Right kidney (tissue), 9 donors: ENCODE measurements at places on chromosomes 2 and 18.
A peak's percentile ranks its signal among the peaks of the same experiment; 100 is the strongest.

- DNase-seq = no peak
Observed at GRCh38 chr2:196591621-196592022, 47.9 kb upstream of the CCDC150 start.

- DNase-seq = no peak
Observed at GRCh38 chr2:10867692-10868420, 43.9 kb upstream of the KCNF1 start.

- DNase-seq = no peak
Observed at GRCh38 chr2:150174971-150175421, 312.5 kb downstream of the RND3 start.

DNA sequence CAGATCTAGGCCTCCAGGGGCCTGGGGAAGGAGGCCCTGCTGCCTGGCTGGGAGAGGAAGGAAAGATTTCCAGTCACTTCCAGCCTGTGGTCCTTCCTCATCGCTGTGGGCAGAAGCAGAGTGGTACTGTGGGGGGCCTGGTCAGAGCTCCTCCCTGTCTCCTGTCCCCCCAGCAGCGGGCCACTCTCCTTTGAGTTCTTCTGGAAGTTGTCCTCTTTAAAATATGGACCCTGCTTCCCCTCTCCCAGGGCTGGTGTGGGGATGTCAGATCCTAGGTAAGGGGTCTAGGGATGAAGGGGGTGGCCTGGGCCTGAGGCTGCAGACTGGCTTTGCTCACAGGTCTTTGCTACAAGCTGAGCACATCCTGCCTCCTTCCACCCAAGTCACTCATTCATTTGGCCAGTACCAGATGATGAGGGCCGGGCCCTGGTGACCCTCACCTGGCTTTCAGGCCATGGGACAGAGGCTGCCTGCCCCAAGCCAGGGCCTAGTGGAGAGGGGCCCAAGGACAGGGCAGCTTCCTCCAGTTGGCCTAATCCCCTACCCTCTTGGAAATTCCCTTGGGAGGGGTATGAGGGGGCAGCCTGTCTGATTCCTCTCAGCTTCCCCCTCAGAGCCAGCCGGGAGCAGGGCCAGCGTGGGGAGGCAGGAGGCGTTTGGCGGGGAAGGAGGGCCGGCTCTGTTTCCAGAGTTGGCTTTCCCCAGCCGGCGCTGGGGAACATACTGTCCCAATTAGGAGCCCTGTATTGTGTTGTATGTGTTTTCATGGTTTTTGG, 231.9 kb downstream of the DYSF start:
- DNase-seq = no peak

DNA sequence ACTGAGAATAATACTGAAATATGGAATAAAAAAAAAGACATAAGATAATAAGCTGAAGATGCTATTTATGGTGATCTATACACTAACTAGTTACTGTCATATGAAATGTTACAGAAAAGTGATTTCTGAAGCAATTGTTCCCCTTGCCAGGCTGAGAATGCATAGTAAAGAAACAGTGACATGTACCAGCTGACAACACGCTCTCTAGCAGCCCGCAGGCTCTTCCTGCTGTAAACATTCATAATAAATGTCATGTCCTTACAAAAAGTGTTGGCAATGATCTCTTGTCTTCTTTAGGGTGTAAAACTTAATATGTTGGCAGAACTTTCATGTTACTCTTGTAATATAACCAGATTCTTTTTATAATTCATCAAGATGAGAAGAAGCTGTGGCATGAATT, 1171.3 kb downstream of the DSC3 start:
- DNase-seq = no peak

GRCh38 chr2:216700781-216701180, 5.4 kb upstream of the IGFBP5 start:
- DNase-seq = no peak

- no peak for DNase-seq
Observed at GRCh38 chr2:178317811-178318210, 123.5 kb downstream of the OSBPL6 start.

DNA sequence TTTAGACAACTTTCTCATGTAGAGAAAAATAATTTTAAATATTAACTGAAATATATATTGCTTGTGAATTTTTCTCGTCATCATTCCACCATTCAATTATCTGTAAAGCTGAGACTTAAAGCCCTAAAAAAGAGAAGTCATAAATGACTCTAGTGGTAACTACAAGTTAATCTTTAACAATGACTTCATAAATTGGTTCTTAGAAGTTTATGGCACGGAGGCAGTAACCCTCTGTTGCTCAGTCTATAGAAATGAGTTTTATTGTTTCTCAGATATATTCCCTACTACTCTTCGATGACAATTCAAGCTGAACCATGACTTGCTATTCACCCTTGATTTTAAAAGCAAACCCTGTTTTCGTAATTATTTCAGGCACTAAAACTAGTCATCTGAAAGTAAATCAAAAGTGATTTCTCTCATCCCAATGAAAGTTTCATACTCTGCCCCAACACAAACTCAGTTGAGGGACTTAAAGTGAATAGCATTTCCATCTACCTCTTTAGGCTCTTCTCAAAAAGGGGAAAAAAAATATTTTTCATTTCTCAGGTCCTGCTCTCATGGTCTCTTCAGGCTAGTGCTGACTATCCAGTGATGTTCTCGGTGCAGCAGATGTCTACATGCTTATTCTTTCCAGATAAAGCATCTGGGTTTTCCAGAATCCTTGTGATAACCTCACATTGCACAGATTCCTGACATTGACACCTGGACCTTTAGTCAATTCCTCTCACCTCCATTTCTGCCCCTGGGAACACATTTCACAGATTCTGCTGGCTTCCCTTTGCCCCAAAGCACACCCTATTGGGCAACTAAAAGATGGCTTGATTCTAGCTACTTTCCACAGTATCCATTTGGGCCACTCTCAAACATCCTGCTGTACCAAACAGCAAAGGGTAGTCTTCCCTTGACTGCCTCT, 207.8 kb upstream of the LRATD1 start:
- DNase-seq = no peak

GRCh38 chr2:49569176-49569575, 414.9 kb upstream of the FSHR start:
- no peak for DNase-seq

GRCh38 chr18:13180614-13181375, 37.8 kb upstream of the LDLRAD4 start:
- no peak for DNase-seq

DNA sequence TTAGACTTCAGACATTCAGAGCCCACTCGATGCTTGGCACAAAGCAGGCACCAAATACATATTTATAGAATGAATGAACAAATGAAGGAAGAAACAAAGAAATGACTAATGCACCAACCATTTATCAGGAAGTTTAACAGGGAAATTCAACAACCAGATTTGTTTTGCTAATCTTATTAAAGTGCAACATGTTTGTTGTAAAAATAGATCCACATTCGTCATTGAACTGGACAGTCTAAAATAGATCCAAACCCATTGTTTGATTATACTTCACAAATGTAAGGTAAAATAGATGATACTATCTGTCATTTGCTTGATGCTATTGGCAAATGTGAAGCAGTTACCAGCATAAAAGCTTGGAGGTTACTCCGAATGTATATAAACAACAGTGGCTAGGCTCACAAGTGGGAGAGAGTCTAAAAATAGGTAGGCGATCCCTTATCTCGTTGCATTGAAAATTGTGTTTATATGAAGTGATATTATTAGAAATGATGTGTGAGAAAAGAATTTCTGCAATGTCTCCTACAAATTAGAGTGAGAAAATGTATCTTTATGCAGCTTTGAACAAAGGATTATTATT, 246.2 kb downstream of the NEDD4L start:
- DNase-seq = no peak

DNA sequence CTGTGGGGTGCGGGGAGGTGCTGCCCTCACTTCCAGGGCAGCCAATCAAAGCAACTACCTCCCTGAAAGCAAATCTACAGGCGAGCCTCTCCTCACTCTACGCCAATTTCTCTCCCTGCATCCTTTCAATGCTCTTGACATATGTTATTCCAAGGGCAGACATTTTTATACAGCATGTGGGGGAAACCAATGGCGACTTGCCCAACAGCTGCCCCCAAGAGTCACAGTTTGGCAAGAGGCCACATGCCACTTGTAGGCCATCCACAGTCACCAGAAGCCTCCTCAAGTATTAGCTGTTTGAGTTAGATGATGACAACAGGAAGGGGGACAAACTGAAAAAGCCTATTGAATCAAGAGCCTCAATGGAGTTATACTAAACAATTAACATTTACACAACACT, 114.6 kb downstream of the MYO5B start:
- no peak for DNase-seq

DNA sequence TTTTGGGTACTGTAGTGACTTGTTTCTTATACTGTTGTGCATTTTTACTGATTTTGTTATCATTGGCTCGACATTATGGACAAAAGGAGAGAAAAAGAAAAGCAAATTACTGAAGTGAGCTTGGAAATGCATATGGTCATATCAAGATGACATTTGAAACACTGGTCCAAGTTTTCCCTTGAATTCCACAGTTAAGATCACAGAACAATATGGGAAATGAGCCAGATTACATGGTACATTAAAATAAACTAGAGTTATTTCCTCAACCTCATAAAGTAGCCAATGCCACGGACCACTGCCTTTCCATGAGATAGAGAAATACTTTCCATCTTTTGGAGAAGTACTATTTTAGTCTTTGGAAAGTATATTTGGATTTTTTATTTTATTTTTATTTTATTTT, 62.0 kb upstream of the SGPP2 start:
- no peak for DNase-seq

DNA sequence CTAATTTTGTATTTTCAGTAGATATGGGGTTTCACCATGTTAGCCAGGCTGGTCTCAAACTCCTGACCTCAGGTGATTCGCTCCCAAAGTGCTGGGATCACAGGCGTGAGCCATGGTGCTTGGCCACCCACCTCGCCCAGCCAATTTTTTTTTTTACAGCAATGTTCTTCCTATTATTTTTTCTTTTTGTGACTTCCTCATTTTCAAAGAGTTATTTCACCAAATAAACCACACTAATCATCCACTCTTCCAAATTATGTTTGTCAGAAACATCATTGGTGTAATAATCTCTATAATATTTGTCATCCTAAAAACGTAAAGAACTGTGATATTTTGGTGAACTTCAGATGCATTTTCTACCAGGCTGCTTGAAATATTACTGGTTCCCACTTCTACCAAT, 16.3 kb upstream of the PDCL3 start:
- DNase-seq = no peak

- DNase-seq = peak; percentile 60
Observed at GRCh38 chr2:189178726-189179569, 613 bp downstream of the COL5A2 start.

DNA sequence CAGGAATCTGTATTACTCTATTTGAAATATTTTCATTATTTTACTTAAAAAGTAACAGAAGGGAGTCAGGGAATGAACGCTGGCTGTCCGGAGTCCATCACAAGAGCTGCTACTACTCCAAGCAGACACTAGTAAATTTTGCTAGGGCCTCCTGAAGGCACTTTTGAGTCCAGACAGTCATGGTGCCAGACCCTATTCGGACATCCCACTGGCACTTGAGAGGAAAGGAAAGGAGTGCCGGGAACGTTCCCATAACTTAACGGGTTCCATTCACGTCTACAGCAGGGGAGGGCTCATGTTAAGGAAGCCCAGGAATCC, 563 bp upstream of the GMCL1 start:
- no peak for DNase-seq

GRCh38 chr2:211946960-211947359, 591.6 kb downstream of the ERBB4 start:
- no peak for DNase-seq

DNA sequence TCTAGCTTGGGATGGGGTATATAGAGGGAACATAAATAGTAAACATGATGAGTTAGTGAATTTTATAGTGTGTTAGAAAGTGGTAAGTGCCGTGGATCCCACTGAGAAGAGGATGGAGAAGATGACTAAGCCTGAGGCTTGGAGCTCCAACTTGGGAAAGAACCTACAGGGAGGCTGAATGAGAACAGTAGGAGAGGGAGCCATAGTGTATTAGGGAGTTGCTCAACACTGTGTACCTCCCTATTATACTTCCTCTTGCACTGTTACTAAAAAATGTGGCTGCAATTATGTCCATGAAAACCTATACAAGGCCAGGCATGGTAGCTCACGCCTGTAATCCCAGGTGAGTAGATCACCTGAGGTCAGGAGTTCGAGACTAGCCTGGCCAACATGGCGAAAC, 2.9 kb upstream of the SLC19A3 start:
- DNase-seq = no peak

DNA sequence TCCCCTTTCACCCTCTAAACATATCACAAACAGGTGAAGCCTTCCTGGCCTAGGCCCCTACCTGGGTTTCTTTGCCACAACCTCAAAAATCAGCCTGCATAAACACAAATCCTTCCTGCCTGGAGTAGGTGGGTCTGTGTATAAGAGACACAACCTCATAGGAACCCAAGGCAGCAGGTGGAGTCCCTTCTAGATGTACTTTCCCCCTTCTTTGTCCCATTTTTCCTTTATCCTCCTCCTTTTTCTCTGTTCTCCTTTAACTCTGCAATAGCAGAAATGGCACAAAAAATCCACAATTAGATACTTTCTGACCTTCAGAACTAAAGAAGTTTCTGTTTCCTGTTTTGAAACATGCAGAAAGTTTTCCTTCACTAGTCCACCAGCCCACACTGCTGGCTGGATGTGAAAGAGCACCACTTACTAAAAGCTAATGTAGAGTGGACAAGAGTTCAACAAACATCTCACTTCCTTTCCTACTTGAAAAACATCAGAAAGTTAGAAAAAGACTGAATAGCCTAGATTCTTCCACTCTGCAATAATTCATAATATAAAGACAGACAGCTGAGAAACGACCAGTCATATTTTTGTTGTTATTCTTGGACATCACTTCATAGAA, 11.2 kb downstream of the SLC40A1 start:
- DNase-seq = no peak

DNA sequence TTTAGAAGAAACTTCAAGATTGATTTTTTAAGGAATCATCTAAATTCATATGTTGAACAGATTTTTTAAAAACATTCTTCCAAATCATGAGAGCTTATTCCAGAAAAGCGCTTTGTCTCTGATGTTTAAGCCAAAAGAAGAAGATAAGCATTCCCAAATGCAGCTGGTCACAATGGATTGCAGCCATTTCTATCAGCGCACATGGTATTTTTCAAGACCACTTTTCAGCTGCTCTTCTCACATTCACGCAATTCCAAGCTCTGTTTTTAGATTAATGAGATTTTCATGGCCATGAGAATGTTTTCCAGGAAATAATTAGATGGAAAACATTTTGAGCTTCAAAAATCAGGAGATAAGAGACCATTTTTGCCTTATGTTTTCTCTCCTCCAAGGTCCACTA, 8.7 kb downstream of the OSBPL1A start:
- DNase-seq = no peak

GRCh38 chr2:190891372-190891771, 10.8 kb downstream of the GLS start:
- no peak for DNase-seq

- DNase-seq = no peak
Observed at GRCh38 chr2:127942002-127942401, 56.2 kb upstream of the AMMECR1L start.

DNA sequence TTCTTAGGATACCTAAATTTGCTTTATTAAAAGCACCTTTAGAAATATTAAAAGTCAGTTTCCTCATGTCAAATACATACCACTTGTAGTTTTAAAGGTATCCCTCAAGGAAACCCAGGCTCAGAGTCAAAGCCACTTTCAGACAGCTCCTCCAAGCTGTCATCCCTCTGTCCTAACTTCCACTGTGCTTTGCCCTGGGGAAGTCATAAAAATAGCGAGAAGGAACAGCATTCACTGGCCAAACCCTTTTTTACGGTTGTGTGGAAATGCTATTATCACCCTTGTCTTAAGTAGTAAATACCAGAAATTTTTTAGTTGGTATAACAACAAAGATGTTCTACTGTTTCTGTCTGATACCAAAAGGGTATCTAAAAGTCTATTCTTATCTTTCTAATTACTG, 680.5 kb downstream of the ZEB2 start:
- no peak for DNase-seq

- no peak for DNase-seq
Observed at GRCh38 chr2:138818556-138818955, 38.4 kb upstream of the NXPH2 start.
